D341Med (cell line): ENCODE measurements at places on chromosomes 12 and 14.

GRCh38 chr12:46887870-46888269 lies 62.1 kb upstream of the SLC38A4 start:
- DNase-seq: no peak

GRCh38 chr14:101627915-101628262 lies 66.6 kb downstream of the DIO3 start:
- peak; percentile 32 for DNase-seq

DNA sequence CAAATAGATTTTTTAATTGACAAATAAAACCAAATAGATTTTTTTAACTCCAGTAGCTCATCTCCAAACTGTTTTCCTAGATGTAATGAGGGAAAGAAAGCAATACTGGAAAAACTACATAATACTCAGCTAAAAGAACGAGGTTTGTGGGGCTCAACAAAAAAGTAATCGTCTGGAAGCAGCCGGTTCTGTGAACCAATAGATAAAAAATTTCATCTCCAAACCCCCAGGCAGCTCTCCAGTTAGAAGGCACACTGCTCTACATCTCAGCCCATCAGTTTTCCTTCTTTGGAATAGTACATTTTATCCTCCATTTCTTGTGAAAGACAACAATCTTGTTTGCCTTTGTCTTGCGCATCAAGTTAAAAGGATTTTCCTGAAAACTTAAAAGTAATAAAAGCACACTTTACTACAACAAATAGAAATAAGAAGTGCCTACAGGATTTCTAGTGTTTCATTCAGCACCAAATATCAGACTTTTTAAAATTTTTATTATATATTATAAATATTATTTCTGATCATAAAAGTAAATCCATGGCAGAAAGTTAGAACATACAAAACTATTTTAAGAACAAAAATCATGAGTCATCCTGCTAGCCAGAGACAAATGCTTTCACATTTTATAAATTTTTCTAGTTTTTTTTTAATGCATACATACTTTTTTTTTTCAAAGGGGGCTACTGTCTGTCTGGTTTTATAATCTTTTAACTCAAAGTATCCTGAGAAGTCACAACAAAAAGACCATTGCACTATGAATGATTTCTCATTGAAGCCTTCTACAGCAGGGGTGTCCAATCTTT lies 67.7 kb downstream of the EPS8 start:
- no peak for DNase-seq

DNA sequence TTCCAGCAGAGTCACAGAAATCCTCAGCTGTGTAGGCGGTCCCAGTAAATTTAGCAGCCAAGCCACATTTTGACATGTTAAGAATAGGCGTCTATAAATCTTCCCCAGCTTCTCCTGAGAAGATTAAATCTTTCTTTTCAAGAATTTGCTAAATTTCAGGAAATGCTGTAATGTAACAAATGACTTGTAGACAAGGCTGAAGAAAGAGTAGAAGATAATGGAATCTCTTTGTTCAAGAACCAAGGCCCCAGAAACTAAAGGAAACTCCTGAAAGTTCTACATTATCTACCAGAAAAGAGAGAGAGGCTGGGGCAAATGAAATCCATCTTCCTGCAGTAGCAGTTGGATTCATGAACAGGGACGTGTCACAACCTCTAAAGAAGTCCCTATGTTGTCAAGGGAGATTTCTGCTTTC lies 760.3 kb downstream of the NOVA1 start:
- no peak for DNase-seq

DNA sequence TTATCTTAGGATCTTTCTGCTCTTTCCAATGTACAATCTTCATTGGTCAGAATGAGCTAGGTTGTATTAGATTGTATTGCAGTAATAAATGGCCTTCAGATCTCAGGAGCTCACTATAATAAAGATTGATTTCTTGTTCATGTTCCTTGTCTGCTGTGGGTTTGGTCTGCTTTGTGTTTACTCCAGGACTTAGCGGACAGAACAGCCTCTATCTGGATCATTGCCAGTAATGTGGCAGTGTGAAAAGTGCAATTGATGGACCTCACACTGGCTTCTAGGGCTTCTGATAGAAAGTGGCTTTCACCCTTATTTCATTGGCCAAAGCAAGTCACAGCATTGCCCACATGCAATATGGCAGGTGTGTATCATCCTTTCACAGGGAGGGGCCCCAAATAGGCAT lies 81.2 kb downstream of the BTG1 start:
- DNase-seq: no peak

DNA sequence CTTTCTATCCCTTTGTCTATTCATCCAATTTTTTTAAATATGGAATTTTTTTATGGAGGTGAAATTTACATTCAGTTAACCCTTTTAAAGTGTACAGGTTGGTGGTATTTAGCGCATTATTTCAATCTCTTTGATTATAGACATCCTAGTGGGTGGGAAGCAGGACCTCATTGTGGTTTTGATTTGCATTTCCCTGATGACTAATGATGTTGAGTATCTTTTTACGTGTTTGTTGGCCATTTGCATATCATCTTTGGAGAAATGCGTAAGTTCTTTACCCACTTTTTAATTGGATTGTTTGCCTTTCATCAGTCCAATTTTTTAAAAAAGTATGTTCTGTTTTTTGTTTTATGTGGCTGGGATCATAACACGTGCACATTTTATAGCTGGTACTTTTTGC lies 20.8 kb downstream of the PAPLN start:
- no peak for DNase-seq

GRCh38 chr14:91062600-91062999 lies 2.2 kb upstream of the RPS6KA5 start:
- DNase-seq: no peak

DNA sequence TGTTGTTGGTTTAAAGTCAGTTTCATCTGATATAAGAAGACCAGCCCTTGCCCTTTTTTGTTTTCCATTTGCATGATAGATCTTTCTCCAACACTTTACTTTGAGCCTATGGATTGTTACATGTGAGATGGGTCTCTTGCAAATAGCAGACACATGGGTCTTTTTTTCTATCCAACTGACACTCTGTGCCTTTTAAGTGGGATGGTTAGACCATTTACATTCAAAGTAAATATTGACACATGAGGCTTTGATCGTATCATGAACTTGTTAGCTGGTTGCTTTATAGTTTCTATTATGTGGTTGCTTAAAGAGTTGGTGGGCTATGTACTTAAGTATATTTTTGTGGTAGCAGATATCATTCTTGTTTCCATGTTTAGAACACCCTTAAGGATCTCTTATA lies 213.4 kb upstream of the G2E3 start:
- DNase-seq: no peak

DNA sequence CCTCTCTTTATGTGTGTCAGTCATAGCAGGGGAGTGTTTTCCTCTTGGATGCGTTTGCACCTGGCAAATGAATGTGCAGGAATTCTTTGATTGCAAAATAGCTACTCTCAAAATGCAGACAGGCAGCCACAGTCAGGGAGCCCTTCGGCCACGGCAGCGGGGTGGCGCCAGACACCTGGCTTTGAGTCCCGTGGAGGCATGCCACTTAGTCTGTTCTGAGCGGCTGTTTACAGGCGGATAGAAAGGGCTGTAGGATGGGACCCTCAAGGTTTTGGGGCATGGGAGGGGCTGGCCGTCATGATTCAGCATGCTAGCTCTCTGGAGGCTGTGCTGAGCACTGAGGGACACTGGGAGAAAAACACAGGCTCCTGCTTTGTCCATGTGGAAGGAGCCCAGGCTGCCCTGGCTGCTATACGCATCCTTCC lies 117.1 kb downstream of the SLC25A47 start:
- DNase-seq: peak; percentile 84

DNA sequence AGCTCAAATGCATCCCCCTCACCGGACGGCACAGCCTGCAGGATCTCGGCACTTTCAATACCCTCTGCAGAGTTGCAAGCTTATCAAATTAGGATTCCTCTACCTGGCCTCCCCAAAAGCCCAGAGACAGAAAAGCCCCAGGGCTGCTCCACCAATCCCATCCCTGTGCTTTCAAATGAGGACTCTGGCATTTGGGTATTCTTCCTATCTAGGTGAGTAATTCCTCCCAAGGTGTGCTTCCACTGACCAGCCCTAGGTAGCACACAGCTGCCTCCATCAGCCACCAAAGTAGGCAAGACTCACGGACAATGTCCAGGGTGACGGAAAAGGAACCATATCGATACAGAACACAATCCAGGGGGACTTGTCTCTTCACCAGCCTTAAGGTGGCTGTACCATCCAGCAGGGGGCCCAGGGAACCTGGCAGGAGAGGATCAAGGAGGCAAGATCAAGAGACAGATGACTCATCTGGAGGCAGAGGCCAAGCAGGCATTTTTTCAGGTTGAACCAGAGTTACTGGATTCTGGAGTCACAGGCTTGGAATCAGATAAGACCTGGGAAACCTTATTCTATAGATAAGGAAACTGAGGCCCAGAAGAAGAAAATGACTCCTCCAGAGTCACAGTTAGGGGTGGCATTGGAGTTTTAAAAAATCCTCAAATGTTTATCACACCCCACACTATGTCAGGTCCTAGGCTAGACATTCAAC lies 9.9 kb downstream of the PMEL start:
- DNase-seq: peak; percentile 54

DNA sequence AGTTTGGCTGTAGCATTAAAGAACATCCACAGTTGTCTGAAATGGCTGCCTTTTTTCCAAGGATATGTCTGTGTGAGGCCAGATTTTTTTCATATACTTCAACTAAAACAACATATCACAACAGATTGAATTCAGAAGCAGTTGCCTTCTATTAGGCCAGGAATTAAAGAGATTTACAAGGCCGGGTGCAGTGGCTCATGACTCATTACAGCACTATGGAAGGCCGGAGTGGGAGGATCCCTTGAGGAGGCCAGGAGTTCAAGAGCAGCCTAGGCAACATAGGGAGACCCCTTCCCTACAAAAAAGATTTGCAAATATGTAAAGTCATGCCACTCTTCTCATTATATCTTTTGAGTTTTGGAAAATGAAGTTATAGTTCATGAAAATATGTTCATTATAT lies 108.6 kb downstream of the KTN1 start:
- no peak for DNase-seq

DNA sequence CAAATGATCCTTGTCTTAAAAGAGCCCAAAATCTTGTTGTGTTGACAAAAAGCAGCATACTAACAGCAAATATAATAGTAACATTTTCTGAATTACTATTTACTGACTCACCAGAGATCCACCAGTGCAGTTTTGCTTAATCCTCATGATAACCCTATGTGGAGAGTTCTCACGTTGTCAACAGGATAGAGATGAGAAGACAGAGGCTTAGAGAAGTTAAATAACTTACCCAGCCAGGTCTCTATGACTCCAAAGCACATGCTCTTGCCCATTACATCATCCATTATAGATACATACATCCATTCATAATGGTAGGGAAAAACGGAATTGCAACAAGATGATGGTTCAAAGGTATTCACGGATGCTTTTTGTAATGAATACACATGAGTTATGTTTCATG lies 111.9 kb downstream of the PAX9 start:
- no peak for DNase-seq

DNA sequence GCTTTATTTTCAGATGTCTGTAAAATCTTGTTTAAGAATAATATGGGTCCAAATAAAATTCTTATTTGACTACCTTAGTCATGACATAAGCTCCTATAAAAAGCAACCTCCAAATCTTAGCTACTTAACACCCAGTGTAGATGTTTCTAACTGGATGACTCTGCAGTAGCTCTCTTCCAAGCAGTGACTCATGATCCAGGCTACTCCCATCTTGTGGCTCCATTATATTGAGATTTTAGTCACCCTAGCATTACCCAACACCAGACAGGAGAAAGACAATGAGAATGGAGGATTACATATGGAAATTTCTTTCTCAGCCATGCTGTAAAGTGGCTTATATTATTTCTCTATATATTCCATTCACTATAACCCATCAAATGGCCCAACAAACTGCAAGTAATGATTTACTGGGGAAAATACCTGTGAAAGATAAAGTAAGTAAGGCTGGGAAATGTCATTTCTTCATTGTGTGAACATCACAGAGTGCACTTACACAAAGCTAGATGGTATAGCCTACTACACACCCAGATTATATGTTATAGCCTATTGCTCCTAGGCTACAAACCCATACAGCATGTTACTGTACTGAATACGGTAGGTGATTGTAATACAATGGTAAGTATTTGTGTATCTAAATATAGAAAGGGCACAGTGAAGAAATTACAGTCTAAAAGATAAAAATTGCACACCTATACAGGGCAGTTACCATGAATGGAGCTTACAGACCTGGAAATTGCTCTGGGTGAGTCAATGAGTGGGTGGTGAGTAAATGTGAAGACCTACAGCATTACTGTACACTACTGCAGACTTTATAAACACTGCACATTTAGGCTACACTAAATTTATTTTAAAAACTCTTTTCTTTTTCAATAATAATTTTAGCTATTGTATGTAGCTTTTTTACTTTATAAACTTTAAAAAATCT lies 163.2 kb downstream of the DYRK2 start:
- no peak for DNase-seq

DNA sequence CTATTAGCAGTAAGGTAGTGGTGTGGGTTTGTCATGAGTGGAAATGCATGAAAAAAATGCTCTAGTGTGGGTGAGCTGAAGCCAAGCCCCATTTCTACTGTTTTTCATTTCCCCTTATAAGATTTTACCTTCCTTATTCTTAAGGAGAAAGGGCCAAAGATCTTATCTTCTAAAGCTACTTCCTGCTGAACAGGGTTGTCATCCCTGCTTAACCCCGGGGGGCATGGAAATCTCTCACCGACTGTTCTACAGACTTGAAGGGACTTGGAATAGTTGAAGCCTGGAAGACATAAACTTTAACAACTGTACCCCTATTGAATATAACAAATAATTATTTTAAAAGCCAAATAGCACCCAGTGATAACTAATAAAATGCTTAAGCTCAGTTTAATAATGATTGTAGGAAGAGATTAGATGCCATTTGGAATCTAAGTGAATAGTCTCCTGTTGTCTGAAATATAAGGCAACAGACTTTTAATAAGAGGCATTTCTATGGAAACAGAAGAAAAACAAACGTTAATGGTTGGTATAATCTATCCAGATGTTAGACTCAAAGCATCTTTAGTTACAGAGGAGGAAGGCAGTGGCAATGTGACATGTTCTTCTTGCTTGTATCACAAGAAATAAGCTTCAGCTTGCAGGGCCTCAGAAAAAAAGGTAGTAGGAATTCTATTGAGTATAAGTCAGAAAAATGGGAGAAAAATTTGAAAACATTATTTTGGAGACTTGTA lies 1.8 kb upstream of the GMFB start:
- DNase-seq: no peak

DNA sequence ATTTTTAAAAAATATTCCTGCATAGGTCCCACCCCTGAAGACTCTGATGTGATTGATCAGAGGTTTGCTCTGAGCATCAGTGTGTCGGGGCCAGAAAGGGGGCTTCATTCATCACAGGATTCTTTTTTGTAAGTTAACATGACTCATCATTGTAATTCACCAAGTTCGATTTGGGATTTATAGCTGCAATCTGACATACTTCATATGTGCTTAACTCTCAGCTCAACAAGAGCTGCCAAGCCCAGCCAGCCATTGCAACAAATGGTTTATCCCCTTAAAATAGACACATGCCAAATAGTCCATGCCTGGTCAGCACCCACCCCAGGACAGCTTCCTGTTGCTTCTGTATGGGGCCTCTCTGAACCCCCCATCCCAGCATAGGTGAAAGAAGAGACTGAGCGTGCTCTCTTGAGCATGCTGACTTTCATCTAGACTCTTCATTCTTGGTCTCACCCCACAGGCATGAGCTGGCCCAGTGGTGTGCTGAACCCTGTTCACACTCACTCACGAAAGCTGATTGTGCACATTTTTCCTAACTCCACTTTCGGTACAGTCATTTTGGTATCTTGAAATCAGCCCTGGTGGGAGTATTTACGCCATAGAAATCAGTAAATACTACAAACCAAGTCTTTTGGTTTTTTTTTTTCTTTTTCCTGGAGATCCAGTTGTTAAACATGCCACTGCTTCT lies 101.4 kb downstream of the STAB2 start:
- no peak for DNase-seq
